ENCODE measurements at places on chromosomes 3 and 15. TPM values are rescaled to one million over a fixed set of nuclear protein-coding genes. Genes with fewer than 3 reads are reported as not detected.

Gene KCTD6
- 4.5 TPM for total RNA-seq

Gene PPP2R3A
- 0.43 TPM for total RNA-seq

Gene STXBP5L
- not detected for total RNA-seq

Gene HYAL1
- total RNA-seq, result 1.2 TPM
